ENCODE measurements at places on chromosomes 12 and 14.

DNA sequence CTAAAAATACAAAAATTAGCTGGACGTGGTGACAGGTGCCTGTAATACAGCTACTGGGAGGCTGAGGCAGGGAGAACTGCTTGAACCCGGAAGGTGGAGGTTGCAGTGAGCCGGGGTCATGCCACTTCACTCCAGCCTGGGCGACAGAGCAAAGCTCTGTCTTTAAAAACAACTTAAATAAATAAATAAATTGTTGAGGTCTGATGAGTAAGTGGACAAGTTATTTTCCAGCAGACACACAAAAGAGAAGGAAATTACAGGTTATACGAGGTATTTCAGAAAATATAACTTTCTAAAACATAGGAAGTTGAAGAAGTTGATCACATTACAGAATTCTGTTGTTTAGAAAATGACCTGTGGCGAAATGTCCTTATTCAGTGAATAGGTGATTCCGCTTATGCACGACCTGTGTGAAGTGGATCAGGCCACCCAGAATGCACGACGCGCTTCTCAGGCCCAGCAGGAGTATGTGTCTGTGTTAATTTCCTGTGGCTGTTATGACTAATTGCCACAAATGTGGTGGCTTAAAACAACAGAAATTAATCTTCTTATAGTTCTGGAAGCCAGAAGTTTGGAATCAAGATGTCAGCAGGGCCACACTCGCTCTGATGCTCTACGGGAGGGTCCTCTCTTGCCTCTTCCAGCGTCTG, 38.1 kb downstream of the P2RX7 start:
- DNase-seq: no peak

DNA sequence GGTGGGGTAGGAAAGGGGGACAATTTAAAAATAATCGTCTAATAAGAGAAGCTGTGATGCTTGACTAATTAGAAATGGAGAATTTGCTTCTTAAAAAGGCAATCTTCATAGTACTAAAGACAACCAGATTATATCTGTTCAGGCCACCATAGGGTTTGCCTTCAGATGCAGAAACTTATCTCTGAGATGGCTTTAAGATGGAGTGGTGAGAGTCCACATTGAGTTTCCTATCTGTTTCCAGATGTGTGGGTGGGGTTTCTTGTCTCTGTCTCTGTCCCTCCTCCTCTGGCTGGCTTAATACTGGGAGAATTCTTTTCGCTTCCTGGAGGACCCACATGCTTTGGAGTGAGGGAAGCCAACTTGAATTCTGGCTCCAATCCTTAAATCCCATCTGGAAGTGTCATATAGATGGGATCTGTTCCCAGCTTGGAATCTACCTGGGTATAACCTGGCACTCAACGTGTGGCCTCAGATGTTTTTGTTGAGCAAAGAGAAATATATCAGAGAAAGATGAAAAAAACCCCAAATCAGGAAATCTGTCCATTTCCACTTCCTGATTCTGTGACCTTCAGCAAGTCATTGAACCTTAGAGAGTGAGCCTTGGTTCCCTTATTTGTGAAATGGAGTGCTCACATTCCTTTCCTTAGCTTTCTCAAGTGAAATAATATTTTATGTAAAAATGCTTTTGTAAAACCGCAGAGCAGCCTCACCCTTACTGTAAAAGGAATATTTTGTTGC, 66.4 kb downstream of the CHST11 start:
- no peak for DNase-seq

GRCh38 chr14:63940387-63940786, 87.6 kb downstream of the SYNE2 start:
- no peak for DNase-seq

DNA sequence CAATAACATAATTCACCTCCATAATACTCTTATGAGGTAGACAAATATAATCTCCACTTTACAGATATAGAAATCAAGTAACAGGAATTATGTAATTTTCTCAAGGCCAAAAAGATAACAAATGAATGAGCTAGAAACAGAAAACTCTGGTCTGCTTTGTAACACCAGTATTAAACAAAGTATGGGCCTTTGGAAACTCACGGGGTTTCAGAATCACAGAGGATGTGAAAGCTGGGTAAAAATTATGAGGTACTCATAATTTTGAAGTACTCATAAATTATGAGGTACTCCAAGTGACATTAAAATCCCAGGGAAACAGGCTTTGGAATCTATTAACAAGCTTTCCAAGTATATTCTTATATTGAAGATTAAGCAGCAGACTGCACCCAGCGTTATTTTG, 140.2 kb downstream of the MED13L start:
- no peak for DNase-seq

DNA sequence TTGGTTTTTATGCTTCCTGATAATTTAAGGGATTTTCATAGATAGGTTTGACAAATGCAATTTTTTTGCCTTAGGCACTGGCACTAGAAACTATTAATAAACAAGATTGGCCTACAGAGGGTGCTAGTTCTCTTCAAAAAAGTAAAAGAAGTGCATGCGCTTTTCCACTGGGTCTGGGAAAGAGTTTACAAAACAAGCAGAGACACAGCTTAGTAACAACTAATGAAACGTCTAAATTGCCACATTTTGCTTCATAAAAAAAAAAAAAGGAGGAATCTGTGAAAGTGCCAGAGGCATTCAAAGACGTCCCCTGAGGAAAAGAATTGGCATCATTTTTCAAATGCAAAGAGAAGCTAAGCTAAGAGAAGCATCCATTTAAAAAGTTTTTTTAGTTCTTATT, 58.3 kb upstream of the EEA1 start:
- peak; percentile 70 for DNase-seq
